ENCODE measurements at places on chromosomes 3 and 15. TPM values are rescaled to one million over a fixed set of nuclear protein-coding genes. Genes with fewer than 3 reads are reported as not detected.

USP19 gene
- 46.4 TPM for total RNA-seq

DNA sequence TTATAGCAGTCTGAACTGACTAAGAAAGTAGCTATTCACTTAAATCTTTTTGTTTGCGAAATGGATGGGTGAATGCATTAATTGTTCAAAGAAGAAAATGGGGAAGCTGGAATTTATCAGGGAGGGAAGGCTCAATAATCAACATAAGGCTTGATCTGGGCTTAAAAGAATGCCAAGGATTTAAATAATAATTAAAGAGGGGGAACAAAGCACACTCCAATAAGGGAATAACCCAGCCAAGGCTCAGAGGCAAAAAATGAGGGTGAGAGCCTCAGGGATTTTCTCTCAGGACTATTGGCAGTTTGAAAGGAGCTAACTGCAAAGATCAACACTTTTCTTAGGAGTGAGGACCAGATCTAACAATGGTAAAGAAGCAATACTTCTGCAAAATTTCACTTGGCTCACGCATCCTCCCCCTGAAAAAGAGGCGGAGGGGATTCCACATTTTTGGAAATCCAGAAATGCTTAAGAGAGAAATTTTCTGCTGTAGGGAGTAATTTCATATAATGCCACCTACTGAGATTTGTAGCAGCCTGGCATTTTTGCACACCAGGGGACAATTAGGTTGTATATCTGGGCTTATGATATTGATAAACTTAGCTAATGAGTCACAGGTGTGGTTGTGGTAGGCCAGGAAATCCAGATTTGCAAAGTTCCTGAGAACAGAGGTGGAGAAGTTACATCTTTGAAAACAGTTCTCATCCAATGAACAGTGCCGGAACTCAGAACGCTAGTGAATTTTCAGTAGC lies 405.1 kb downstream of the TUSC7 start:
- DNase-seq, result no peak

DNA sequence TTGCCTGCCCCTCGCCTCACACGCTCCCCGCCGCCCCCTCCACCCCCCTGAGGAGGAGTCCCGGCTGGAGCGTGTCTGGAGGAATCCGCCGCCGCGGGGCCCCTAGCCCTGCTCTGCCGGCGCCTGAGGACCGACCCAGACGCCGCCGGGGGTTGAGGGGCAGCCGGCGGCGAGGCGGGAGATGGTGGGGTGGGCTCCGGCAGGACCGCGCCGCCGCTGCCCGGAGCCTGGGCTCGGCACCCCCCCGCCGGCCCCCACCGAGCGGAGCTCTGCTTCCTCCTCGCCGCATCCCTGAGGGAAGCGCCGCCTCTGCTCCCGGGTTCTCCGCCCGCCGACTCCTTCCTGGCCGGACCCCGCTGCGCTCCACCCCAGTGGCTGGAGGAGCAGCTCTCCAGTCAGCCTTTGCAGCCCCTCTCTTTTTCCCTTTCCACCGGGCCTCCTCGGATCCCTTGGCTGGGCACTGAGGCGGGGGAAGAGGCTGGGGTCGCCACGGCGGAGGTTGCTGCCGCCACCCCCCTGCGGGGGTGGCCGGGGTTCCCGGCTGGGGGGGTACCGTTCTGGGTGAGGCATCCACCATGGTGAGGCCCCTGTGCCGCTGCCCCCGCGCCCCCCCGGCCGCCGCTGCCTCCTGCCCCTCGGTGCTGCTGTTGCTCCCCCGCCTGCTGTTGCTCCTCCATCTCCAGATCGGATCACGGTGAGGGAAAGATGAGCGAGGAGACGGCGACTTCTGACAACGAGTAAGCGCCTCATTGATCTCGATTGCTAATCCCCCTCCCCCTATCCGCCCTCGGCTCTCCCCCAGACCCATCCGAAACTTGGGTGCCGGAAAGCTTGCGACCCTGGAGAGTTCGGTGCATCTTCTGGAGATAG lies at the start of gene SPRED1:
SPRED1 (plus strand) TSS at position 356 of the 870 bp plus-strand sequence; CDS start at position 706, 350 bp downstream.
- DNase-seq, result peak; percentile 88

KLHL40 gene
- total RNA-seq, result not detected

- DNase-seq, result no peak
These were observed 37.1 kb downstream of the MAGI1 start for GRCh38 chr3:66001626-66002025.

DNA sequence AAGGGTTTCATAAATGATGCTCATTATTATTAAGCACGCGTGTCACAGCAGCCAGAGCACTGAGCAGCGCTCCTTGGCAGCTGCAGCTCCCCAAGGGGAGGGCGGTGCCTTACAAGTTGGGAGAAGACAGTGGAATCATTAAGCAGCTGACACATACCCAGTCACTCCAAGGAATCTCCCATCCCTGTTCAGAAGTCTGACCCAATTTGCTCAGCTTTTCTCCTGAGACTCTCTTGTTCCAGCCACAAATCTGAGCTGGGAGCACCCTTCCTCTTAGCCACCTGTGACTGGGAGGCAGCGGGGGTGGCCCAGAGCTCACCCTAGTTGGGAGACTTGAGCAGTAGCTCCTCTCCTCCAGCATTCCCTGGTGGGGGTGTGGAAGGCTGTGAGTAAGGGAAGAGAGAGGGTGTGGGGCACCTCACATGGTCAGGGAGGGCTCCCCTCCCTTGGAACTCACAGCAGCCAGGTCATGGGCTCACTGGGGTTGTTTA lies 64.3 kb downstream of the DUT start:
- peak; percentile 99 for DNase-seq

DNA sequence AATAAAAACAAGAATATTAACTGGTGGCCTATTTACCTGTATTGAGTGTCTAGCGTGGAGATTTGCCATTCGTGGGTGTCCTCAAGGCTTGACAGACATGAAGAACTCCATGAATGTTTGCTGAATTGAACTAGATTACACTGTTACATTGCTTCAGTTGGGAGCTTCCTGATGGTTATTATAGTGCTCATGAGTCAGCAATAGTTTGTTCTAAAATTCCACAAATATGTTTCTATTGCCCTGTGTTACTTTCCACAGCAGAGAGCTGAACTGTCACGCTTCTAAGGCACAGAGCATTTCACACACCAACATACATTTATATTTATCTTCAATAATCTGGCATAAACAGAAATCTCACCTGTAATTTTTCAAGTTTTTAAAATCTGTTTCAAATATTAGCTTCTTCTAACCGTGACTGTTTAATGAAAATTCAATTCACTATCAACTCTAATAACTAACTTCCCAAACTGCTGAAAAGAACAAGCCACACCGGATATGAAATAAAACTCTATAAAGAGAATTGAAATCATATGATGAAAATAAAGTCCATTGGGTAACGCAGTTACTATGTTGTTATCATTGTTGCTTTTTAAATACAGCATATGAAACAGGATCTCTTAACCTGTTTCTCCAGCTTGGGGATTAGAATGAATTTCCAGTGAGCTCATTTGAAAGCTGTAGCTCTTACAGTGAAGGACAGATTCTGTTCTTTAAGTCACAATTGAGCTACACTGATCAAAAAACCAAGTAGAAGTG lies 61.2 kb upstream of the MCF2L2 start:
- peak; percentile 59 for DNase-seq
